HepG2 (cell line): ENCODE measurements at places on chromosomes 1 and 21. TPM values are rescaled to one million over a fixed set of nuclear protein-coding genes. Genes with fewer than 3 reads are reported as not detected.

The BACH1 gene
- total RNA-seq: 51.7 and 68.9 TPM in 2 replicates

The SLC6A9 gene
- total RNA-seq: 4.8 and 8.5 TPM in 2 replicates

The LPGAT1 gene
- total RNA-seq: 48.3 and 51.0 TPM in 2 replicates

The CELA2B gene
- not detected in 2 replicates for total RNA-seq

GRCh38 chr1:154982341-154982740 lies 803 bp upstream of the FLAD1 start:
- no peak for DNase-seq

DNA sequence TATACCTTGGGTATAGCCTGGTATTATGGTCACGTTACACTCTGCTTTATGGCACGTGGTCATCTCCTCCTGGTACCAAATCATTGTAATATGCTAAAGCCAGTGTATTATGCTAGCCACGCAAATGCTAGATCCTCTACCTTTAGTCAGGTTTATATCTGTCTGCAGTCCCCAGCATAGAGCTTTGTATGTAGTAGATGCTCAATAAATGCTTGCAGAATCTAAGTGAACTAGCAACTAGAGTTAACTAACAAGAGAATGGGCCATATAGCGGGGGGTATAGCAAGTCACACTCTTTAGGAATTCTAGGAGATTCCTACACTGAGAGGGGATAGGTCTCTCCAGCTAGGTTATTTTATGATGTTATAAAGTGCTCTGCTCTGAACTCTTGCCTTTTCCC lies 3.0 kb downstream of the MOV10 start:
- DNase-seq: no peak

GRCh38 chr1:244992833-244993232 lies 128.5 kb upstream of the HNRNPU start:
- DNase-seq: no peak

DNA sequence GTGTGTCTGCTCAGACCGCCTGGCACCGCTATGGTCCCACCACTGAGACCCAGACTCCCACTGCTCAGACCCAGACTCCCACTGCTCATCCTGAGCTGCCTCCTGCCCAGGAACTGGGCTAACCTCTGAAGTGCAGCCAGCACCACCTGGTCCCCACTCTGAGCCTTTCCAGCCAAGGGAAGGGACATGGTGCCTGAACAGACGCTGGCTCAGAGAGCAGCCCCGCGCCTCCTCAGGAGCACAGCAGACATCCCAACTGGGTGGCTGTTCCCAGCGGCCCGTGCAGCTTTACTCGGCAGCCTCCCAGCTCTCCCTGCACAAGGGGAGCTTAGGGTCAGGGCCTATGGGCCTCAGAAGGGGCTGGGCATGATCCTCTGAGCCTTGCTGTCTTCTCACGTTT lies 27.8 kb upstream of the CNTN2 start:
- no peak for DNase-seq
